Natural killer cell (primary cell): ENCODE measurements at places on chromosomes 7 and 10. TPM values are rescaled to one million over a fixed set of nuclear protein-coding genes. Genes with fewer than 3 reads are reported as not detected.

Gene LRRN3
- 0.90 TPM for total RNA-seq

Gene SPDYE2B
- not detected for total RNA-seq

GRCh38 chr10:126391192-126391885 is 3.1 kb upstream of the ADAM12 start:
- DNase-seq = no peak
- no peak overlapping the region for H3K4me3 ChIP-seq
- H3K36me3 ChIP-seq = no peaks in the 10 kb centered on the region
- H3K4me1 ChIP-seq = peaks cover 7% of the 10 kb centered on the region

- no peak overlapping the region for H3K27ac ChIP-seq
- H3K27me3 ChIP-seq = no peaks in the 10 kb centered on the region
- no peak for DNase-seq
- H3K4me1 ChIP-seq = no peaks in the 10 kb centered on the region
- H3K4me3 ChIP-seq = no peak overlapping the region
These were observed 764.9 kb downstream of the GRM8 start for GRCh38 chr7:126487728-126488442.

- H3K27ac ChIP-seq = no peak overlapping the region
- no peak for DNase-seq
- H3K36me3 ChIP-seq = no peaks in the 10 kb centered on the region
- no peaks in the 10 kb centered on the region for H3K4me1 ChIP-seq
- H3K4me3 ChIP-seq = no peak overlapping the region
- no peaks in the 10 kb centered on the region for H3K27me3 ChIP-seq
These were observed 316.7 kb downstream of the TCERG1L start for GRCh38 chr10:130994845-130995244.

DNA sequence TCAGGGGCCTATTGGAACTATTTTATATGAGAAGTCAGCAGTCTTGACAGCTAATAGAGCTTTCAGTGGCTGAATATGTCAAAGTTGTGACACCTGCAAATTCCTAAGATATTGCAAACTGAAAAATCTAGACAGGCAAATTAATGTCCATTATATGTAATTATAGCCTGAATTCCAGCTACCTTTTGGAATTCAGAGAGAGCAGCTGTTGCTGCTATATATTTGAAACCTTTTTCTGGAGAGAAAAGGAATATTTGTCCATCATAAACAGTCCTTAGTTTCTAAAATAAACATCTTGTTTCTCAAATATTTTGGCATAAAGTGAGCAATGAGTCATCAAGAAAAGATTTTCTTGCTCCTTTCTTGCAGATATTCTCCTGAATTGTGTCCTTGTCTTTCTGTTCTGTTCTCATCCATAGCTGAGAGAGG is 408.9 kb upstream of the SEMA3D start:
- no peaks in the 10 kb centered on the region for H3K4me1 ChIP-seq
- no peaks in the 10 kb centered on the region for H3K27me3 ChIP-seq
- H3K4me3 ChIP-seq = no peak overlapping the region
- no peaks in the 10 kb centered on the region for H3K36me3 ChIP-seq
